ENCODE measurements at places on chromosomes 11 and 22.

- DNase-seq = no peak
Measured at GRCh38 chr11:115905341-115906000, 401.3 kb upstream of the CADM1 start.

- no peak for DNase-seq
Measured at GRCh38 chr11:75135021-75135650, 15.8 kb upstream of the SLCO2B1 start.

DNA sequence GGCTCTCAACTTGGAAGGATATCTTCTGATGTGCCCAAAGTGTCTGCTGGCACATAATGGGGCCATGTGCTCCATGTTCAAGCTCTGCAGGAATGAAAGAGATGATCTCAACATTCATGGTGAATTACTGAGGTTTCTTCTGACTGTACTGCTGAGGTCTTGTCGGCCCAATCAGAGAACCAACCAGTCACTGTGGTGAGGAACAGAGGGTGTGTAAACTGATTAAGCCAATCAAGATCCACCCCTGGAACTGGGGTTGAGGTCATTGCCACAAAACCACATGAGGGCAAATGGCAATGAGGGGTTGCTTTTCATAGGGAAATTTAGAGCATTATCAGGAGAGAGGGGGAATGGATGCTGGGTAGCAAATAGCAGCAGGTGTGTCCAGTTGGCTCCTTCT lies 152.3 kb upstream of the RAG2 start:
- DNase-seq = no peak

GRCh38 chr22:35124691-35125219 lies 58.8 kb downstream of the ISX start:
- no peak for DNase-seq

DNA sequence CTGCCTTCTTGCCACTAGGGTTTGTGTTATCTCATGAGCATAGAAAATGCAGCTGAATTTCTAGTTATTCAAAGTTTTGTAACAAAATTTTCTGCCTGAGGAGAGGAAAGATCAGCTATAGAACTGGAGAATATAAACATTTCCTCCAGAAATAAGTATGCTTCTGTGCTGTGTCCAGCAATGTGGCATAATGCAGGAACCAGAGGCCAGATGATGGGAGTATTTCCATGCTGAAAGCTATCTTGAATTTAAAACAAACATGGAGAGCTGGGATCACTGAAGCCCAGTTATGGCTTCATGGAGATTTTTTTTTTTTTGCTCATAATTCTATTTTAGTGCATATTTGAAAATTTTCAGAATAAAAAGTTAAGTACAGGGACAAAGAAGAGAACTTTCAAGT lies 608.2 kb downstream of the SOX6 start:
- DNase-seq = peak; percentile 89

DNA sequence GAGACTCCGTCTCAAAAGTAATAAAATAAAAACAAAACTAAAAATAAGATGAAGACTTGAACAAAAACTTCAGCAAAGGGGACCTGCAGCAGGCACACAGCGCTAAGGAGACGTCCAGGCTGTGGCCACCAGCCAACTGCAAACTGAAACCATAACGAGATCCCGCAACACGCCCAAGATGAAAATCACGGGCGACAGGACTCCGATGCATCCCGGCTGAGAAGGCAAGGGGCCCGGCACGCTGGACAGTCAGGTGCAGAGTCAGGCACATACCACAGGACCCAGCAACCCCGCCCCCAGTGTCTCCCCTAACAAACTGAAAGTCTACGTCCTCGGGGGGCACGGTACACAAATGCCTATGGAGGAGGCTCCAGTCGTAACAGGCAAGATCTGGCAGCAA lies 9.2 kb downstream of the HRAS start:
- DNase-seq = no peak

DNA sequence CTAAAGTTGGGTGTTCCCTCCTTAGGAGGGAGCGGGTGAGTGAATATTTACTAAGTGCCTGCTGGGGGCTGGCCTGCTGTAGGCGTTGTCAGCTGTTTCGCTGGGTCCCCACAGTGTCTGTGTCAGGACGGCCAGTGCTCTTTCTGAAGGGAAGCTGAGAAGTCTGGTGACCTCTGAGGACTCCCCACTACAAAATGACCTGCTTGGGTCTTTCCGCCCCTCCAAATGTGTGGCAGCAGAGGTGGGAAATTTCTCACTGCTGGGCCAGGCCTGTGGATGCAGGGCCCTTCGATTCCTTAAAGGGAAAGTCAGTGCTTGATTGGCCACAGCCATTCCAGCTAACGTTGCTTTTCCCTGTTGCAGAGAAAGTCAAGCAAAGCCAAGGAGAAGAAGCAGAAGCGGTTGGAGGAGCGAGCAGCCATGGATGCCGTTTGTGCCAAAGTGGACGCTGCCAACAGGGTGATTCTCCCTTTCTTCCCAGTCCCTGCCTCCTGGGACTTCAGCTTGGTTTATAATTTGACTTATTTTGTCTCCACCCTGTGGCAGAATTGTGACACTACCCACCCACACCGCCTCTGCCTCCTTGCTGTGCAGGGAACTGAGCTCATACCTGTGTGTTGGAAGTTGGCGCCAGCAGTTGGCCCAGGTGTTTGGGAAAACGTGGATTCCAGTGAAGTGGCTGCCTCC lies 6.8 kb downstream of the NAA40 start:
- peak; percentile 80 for DNase-seq

GRCh38 chr22:29155966-29156365 lies 49.7 kb upstream of the EMID1 start:
- no peak for DNase-seq

DNA sequence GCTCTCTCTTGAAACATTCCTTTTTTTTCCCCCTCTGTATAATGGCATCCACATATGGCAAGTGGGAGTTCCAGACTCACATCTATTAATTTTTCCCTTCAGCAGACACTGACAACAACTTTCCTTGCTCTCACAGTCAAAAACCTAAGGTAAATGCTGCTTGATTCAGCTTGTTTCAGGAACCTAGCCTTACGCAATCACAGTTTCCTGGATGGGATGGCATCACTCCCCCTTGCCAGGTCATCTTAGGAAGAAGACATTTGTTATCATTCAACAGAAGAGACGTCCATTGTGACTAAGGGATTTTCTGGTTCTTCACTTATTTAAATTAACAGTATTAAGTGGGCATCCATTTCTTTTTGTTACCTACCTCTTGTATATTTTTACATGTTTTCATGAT lies 112.0 kb upstream of the PDGFD start:
- DNase-seq = no peak

GRCh38 chr11:85379066-85379465 lies 248.1 kb downstream of the DLG2 start:
- no peak for DNase-seq

GRCh38 chr22:36295247-36295646 lies 42.3 kb downstream of the APOL1 start:
- no peak for DNase-seq

DNA sequence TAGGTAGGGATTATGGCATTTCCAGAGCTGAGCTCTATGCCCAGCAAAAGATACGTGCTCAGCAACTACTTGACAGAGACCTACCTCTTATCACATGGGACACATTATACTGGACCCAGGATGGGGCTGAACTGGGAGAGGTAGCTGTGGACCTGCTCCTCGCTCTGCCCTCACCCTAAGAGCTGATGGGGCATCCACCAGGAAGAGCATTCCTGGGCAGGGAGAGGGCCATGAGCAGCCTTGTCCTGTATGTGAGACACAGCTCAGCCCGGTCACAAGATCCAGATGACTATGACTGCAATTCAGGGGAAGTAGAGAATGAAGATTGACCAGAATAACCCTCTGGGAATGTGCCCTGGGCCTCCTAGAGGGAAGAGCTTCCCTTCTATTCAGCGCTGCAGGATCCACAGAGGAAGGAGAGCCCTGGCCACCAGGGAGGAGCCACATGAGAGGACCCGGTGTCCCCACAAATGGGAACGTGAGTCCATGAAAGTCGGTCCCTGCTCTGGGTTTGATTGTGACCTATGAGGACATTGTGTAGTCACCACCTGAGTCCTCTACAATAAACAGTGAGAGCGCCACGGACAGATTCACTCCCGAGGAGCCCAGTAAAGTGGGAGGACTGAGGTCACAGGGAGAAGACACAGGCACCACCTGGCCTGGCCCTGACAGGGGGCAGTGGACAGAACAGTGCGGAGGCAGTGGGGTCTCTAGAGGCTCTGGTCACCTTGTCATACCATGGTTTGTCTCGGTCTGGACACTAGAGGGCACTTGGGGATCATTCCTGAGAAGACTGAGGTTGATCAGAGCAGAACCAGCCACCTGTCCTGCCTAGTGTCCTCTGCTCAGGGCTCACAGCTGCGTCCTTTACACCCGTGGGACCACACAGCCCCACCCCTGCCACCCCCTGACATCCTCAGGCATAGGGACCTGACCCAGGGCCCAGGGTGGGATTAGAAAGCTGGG lies 99.5 kb downstream of the ZNF280B start:
- DNase-seq = no peak

- DNase-seq = peak; percentile 95
Measured at GRCh38 chr11:77637345-77638165, at the start of gene CLNS1A. Gene CLNS1A, minus strand, starts transcription at chr11:77637794. Its CDS starts 80 bp downstream, at chr11:77637714.

GRCh38 chr11:91299980-91300379 lies 924.6 kb upstream of the FAT3 start:
- DNase-seq = no peak

DNA sequence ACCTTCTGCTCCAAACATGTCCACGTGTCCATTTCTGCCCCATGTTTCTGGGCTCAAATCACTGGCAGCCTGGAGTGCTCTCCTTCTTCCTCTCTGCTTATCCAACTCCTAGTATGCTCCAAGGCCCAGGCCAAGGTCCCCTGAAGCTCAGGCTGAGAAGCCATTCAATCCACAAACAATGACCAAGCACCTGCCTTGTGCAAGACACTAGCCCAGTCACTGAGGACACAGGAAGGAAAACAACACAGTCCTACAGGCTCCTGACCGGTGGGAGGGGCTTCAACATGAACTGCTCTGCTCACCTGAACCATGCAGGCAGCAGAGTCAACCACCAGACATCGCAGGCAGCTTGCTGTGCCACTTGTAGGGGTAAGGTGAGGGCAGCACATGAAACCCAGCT lies 93.6 kb downstream of the RPL27A start:
- no peak for DNase-seq

DNA sequence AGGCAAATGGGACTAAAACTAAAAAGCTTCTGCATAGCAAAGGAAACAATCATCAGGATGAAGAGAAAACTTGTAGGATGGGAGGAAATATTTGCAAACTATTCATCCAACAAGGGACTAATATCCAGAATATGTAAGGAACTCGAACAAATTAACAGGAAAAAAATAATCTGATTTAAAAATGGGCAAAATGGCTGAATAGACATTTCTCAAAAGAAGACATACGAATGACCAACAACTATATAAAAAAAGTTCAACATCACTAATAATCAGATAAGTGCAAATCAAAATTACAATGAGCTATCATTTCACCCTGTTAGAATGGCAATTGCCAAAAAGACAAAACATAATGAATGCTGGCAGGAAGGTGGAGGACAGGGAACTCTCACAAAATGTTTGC lies 12.0 kb downstream of the OR52E1 start:
- no peak for DNase-seq

GRCh38 chr22:29408940-29409339 lies 20.6 kb upstream of the AP1B1 start:
- DNase-seq = no peak

GRCh38 chr11:35255514-35255913 lies 116.5 kb downstream of the CD44 start:
- DNase-seq = no peak

DNA sequence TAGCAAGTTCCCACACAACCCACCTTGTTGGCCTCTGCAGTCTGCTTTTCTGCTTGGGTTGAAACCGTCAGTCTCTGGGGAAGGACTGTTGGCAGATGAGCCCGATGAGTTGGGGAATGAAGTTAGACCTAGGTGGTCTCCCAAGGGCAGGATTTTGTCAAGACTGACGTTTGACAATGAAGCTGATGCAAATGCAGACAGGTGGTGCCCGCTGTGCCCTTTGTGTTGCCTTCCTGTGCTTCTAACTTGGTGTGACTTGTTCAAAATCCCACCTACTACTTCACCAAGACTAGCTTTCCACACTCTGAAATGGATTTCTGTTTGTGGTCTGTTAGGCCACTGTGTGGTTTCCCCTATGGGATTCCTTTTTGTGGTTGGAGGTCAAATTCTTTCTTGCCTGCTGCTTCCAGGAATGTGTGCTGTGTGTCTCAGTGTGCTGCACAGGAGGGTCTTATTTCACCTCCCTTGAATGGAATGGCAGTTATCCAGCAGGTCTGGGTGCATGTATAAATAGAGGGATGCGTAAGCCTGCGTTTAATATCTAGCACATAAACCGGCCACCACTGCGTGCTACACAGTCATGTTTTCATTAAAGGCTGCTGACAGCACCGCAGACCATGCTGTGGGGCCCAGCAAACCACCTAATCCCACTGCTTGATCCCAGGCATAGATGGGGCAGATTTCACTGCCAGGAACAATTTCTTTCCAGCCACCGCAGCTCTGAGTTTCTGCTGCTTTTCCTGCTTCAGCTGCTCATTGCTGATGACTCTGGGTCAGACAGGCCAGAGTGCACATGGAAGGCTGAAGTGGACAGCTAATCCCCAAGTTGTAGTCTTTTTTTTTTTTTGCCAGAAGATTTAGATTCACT lies 44.8 kb downstream of the ADAMTS8 start:
- peak; percentile 92 for DNase-seq

GRCh38 chr11:2434008-2434407 lies 10.3 kb downstream of the TRPM5 start:
- no peak for DNase-seq

DNA sequence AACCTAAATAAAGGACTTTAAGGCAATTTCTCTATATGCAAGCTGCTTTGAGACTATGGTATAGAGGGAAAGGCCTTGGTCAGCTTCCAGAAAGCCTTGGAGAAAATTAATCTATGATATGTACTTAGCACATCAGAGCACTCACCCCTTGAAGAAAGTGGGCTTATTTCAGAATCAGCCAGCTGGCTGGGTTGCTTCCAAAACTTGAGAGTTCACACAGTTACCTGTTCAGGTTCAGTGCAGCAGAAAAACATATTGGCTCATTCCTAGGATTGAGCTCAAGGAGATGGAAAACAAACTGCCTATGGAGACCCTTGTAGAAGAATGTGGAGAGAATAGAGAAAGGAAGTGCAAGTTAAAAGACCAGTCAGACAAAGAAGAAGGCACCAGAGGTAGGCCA lies 22.7 kb downstream of the CCDC81 start:
- DNase-seq = no peak

DNA sequence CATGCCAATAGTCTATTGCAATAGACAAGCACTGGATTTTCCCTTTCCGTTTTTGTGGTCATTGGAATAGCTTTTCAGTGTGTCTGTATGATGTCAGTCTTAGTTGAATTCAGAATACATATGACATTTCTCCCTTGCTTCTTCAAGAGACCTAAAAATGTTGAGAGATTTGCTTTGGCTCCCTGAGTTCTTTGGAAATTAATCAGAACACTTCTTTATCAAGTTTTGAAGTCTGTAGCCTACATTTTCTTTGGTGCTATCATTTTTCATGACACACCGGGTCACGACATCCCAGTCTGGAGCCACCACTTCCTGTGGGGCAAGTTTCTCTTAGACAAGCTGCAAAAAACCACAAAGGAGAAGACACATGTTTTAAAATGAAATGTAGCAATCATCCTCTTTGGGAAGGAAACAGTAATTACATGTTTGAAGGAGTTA lies 847.1 kb downstream of the OPCML start:
- peak; percentile 2 for DNase-seq

GRCh38 chr22:30422481-30423300 lies 2.9 kb upstream of the MTFP1 start:
- DNase-seq = peak; percentile 72

GRCh38 chr11:84965484-84965883 lies 661.7 kb downstream of the DLG2 start:
- peak; percentile 3 for DNase-seq

- DNase-seq = peak; percentile 76
Measured at GRCh38 chr22:39185601-39186012, 33.1 kb upstream of the CBX7 start.
